ENCODE measurements at places on chromosomes 16 and 17.

GRCh38 chr16:2175454-2175853 lies 19.9 kb downstream of the TRAF7 start:
- no peak for DNase-seq

DNA sequence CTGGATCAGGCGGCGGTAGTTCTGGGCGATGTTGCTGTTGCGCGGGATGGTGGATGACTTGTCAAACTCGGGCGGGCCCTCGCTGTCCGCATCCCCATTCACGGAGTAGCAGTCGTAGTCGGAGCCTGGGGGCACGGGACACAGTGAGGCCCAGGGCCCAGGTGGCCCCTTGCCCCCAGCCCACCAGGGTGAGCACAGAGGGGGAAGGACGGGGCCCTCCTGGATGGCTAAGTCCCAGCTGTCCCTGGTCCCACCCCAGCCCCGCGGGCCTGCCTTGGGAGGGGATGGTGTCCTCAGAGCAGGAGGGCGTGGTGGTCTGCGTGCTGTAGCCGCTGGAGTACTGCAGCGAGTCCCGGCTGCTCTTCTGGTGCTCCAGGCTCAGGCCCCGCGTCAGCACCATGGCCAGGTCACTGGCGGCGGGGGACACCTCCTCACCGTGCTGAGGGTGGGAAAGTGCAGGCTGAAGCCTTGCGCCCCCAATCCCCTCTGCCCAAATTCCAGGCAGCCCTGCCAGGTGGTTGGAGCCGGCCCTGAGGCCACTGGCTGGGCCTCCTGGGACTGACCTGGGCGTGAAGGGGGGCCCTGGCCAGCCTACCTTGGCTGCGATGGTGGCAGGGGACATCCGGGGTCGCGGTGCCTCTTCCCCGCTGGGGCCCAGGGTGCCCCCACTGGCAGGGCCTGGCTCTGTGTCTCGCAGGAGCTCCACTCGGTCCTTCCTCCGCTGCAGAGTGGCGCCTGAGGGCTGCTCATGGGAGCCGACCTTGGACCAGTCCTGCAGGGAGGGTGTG lies 18.2 kb downstream of the IL34 start:
- no peak for DNase-seq

- no peak for DNase-seq
Measured at GRCh38 chr16:46638947-46639925, 18.1 kb upstream of the SHCBP1 start.

DNA sequence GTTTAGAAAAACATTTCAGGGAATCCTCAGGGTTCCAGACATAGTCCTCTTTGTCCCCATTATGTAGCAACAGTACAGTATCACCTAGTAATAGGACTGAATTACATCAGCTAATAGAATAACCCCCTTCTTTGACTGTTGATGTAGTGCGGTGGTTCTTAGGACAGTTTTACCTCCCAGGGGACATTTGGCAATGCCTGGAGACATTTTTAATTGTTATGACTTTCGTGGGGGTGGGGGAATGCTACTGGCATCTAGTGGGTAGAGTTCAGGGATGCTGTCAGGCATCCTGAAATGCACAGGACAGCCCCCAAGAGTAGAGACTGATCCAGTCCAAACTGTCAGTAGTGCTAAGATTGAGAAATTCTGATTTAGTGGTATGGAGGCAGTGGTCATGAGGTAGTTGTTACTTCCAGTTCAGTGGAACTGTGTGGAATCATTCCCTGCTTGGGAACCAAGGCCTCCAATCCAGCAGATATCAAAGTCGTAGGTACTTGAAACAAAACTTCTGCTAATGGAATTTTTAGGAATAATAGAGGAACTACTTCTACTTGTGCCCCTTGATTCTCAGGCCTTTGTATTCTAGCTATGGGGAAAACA lies 20.3 kb downstream of the NF1 start:
- DNase-seq, result no peak

GRCh38 chr16:88616320-88616719 lies 22.1 kb upstream of the IL17C start:
- DNase-seq, result no peak

GRCh38 chr17:73580073-73580710 lies 64.1 kb downstream of the SDK2 start:
- DNase-seq, result no peak

DNA sequence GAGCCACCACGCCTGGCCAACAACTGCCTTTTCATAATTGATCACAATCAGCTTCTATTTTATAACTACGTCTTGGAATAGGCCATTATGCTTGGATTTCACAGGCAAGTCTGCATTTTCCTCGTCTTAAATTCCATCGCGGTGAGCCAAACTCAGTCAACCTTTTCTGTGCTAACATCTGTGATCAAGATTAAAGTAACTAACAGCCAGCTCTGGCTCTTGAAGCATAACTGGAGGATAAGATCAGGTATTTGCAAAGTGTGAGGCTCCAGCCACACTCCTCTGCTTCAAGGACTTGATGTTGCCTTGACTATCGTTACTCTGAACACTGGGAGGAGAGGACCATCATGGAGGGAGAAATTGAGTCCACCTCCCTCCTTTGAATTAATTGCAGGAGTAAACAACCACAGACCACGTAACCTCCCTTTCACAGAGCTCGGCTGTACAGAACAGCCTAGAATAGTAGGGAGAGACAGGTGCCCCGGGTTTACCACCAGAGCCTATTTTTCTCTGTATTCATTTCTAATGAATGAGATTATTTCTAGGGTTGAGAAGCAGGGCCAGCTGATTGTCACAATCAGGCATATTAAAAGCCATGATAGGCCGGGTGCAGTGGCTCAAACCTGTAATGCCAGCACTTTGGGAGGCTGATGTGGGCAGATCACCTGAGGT lies 143.0 kb downstream of the XYLT1 start:
- DNase-seq, result no peak

GRCh38 chr17:64174686-64175456 lies 44.9 kb upstream of the ERN1 start:
- DNase-seq, result no peak

GRCh38 chr17:45146592-45146889 lies 1.7 kb upstream of the HEXIM1 start:
- DNase-seq, result no peak

DNA sequence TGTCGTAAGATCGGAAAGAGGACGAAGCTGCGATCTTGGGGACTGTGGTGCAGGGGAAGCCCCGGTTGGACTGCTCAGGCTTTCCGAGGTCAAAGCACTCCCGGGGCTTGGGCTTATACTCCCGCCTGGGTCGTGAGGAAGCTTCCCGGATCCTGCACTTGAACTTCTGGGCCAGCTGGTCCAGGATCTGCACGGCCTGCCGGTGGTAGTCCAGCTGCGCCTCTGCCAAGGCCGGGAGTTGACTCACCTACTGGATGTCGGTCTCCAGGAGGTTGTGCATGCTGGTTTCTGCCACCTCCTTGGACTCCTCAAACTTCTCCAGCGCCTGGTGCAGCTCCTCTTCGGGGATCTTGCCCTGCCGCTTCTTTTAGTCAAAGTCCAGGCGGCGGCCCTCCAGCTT lies 99.2 kb downstream of the KPNA2 start:
- no peak for DNase-seq

DNA sequence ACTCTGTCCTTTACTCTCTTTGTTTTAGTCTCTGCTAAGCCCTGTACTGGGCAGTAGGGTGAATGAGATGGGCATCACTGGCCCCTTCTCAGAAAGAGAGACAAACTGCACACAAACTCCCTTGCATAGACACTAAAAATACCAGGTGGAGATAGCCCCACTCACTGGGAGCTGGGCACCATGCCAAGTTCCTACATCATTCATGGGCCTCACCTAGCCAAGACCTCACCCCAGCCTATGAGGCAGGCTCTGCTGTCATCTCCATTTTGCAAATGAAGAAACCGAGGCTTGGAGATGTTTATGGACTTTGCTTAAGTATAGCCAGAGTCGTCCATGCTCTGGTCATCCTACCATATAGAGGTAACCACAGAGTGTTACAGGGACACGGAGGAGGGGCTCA lies 499.8 kb upstream of the CDH11 start:
- no peak for DNase-seq

Data from CD4-positive, CD25-positive, alpha-beta regulatory T cell (primary cell).